Fibroblast of lung (primary cell): ENCODE measurements at places on chromosomes 7 and 10. TPM values are rescaled to one million over a fixed set of nuclear protein-coding genes. Genes with fewer than 3 reads are reported as not detected.

- H3K36me3 ChIP-seq = no peaks in the 10 kb centered on the region
- H3K4me3 ChIP-seq = no peak overlapping the region
- DNase-seq = no peak
- no peaks in the 10 kb centered on the region for H3K27me3 ChIP-seq
- H3K4me1 ChIP-seq = no peaks in the 10 kb centered on the region
Observed at GRCh38 chr10:19775296-19775695, 40.9 kb upstream of the PLXDC2 start.

GRCh38 chr10:5584895-5585516 lies 60.2 kb downstream of the CALML3 start:
- no peak overlapping the region for H3K27ac ChIP-seq
- DNase-seq = peak; percentile 98
- H3K4me1 ChIP-seq = no peaks in the 10 kb centered on the region

Gene TSC22D4
- total RNA-seq = 15.2 and 21.1 TPM in 2 replicates

Gene WDFY4
- under 0.01 and 0.66 TPM in 2 replicates for total RNA-seq

Gene NUDT13
- total RNA-seq = 2.1 and 2.6 TPM in 2 replicates

Gene TLX1
- total RNA-seq = not detected in 2 replicates
